NT2/D1 (cell line): ENCODE measurements at places on chromosomes 1 and 21.

DNA sequence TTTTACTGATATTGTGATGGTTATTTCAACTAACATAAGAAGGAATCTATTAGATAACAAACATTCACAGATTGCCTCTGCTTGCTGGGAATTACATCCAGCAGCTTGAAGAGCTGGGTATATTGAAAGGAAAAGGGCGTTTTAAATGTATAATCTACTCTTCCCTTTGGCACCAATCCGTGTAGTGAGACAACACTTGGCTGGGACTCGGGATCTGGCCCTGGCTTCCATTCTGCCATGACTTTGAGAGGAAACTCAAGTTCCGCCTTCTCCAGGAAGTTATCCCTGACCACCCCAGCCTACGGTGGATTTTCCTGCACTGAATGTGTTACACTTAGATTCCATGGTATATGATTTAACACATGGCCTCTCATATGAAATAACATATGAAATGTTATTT, 86.9 kb upstream of the UBE2U start:
- no peak for DNase-seq

GRCh38 chr1:17561561-17561985, 22.1 kb downstream of the ARHGEF10L start:
- no peak for DNase-seq

- DNase-seq: no peak
Measured at GRCh38 chr1:1225238-1225845, 6.5 kb downstream of the SDF4 start.

DNA sequence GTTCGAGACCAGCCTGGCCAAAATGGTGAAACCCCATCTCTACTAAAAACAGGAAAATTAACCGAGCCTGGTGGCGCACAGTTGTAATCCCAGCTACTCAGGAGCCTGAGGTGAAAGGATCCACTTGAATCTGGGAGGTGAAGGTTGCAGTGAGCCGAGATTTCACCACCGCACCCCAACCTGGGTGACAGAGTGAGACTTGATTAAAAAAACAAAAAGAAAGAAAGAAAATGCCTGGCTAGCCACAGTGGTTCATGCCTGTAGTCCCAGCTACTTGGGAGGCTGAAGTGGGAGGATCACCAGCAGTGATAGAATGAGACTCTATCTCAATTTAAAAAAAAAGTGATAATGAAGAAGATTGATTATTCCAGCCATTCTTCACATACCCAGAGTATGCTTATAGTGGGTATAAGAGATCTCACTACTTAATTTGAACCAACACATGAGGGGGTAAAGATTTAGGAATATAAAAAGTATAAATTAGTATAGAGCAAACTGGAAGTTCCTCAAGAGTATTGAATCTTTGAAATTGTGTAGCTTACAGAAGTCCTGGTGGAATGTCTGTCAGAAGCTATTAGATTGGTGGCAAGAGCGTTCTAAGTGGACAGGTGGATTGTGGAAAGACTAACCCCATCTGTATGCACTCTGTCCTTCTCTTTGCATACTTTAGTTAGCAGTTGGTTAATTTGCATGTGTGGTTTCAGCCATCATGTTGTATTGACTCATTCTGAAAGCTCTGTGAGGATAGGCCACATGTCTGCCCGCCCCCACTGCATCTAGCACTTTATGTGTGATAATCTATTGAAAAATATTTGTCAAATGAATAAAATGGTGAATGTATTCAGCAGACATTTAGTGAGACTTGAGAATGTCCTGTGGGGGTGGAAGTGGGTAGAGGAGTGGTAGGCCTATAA, 25.0 kb downstream of the RLF start:
- no peak for DNase-seq

GRCh38 chr1:234581063-234581714, 28.8 kb downstream of the IRF2BP2 start:
- no peak for DNase-seq

DNA sequence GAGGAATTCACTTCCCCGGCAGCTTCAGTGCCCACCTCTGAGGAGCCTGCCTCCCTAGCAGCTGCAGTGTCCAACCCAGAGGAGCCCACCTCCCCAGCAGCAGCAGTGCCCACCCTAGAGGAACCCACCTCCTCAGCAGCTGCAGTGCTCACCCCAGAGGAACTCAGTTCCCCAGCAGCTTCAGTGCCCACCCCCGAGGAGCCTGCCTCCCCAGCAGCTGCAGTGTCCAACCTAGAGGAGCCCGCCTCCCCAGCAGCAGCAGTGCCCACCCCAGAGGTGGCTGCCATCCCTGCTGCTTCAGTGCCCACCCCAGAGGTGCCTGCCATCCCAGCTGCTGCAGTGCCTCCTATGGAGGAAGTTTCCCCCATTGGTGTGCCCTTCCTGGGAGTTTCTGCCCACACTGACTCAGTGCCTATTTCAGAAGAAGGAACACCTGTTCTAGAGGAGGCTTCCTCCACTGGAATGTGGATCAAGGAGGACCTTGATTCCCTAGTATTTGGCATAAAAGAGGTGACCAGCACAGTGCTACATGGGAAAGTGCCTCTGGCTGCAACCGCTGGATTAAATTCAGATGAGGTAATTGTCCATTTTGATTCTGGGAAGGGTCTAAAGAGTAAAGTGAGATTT, 77.4 kb upstream of the BMP8A start:
- DNase-seq: no peak

DNA sequence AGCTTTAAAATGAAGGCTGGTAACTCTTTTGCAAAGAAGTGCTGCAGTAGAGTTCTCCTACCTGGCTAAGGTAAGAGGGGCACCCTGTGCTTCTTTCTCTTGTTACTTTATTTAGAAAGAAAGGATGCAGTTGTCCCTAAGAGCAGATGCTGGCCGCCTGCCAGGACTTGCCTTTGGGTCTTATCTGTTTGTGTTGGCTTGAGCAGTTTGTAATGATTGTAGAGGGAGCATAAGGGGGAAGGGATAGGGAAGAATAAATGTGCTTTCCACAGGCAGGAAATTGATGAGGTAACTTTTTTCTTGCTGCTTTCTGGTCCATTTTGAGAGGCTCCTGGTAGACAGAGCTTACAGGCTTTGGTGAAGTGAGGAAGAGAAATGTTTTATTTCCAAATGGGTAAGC, 229.6 kb downstream of the HHAT start:
- DNase-seq: no peak

DNA sequence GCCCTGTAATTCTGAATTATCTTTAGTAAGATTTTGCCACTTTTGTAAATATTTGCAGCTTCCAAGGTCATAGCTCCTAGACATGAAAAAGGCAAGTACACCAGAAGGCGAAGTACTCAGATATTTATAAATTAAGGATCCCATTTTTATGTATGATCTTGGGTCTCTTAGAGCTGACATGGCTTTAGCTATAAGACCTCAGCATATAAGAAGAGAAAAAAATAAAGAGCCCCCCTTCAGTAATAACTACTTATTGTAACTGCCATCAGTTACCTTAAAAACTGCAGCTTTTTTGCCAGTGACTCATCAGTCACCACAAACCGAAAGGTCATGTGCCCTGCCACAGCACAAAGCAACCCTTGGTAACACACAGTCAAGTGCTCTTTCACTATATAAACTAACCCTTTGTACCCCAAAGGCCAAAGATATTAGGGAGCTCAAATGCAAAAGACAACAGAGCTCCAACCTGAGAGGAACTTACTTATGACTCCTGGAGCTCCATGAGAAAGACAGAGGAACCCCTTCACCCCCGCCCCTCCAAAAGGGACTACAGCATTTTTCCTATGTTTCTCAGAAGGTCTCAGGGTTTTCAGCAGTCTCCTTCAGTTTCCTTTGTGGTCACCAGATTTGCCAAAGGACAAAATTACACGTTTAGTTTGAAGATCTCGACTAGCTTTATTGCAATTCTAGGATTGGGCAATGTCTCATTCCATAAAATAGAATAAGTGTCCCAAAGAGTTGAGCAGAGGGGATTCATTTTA, 219.8 kb upstream of the DUSP10 start:
- no peak for DNase-seq

DNA sequence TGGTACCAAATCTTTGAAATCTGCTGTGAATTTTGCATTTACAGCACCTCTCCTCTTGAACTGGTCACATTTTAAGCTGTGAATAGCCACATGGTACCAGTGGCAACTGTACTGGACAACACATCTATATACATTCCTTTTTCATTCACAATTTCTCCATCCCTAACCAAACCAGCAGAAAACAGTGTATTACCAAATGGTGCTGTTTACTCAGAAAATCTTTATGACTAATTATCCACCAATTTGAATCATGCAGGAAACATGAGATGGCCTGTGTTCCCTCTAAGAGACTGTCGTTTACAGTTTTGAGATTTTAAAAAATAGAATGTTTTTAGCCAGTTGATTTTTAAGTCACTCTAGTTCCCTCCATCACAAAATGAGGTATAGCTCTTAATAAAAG, 17.6 kb upstream of the CCT8 start:
- DNase-seq: no peak

DNA sequence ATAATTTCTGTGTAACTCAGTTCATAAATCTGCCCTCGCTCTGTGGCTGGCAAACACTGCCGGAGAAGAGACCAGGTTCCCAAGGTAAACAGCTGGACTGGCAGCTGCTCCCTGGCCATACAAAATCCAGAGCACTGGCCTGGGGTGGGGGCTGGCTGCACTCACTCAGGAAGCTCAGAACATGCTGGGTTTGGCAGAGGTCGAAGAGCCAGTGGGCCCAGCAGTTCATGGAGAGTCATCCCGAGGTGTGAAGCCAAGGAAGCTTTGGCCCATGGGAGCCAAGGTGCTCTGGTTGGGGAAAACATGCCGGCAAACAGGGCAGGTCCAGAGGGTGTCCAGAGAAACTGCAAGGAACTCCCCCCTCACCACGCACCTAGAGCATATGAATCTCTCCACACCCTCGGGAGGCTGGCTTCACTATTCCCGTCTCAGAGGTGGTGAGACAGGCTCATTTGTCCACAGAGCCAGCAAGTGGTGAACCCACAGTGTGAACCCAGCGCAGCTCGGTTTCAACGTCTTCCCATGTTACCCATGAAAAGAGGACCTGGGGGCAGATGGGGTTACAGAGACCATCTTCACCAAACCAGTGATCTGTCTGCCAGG, 102.4 kb downstream of the DMRTB1 start:
- DNase-seq: no peak

- DNase-seq: no peak
Measured at GRCh38 chr21:38958940-38959691, 153.4 kb downstream of the ETS2 start.

- no peak for DNase-seq
Measured at GRCh38 chr1:36157973-36158826, 2.2 kb downstream of the MAP7D1 start.

GRCh38 chr1:201184307-201185122, 6.1 kb upstream of the IGFN1 start:
- DNase-seq: peak; percentile 35

DNA sequence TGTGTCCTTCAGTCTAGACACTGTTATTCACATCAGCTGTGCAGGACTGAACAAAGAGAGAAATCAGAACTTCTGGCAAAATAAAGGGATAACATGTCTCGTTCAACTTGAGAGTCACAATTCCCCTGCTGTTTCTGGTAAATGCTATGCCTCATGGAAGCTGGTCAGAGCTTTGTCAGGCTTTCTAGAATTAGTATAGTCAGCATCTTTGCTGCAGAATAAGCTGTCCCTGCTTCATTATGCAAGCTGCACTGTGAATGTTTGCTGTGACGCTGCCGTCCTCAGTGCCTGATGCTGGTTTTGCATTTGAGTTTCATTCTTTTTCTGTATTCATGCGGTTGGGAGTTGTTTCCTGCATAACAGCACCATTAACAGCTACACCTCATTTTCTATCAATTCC, 96.4 kb upstream of the KCNJ6 start:
- no peak for DNase-seq

- DNase-seq: no peak
Measured at GRCh38 chr1:45684402-45684801, 1.9 kb downstream of the GPBP1L1 start.

- no peak for DNase-seq
Measured at GRCh38 chr1:229563701-229564100, 5.2 kb upstream of the ABCB10 start.

- DNase-seq: no peak
Measured at GRCh38 chr1:36882536-36883285, 151.6 kb downstream of the GRIK3 start.

DNA sequence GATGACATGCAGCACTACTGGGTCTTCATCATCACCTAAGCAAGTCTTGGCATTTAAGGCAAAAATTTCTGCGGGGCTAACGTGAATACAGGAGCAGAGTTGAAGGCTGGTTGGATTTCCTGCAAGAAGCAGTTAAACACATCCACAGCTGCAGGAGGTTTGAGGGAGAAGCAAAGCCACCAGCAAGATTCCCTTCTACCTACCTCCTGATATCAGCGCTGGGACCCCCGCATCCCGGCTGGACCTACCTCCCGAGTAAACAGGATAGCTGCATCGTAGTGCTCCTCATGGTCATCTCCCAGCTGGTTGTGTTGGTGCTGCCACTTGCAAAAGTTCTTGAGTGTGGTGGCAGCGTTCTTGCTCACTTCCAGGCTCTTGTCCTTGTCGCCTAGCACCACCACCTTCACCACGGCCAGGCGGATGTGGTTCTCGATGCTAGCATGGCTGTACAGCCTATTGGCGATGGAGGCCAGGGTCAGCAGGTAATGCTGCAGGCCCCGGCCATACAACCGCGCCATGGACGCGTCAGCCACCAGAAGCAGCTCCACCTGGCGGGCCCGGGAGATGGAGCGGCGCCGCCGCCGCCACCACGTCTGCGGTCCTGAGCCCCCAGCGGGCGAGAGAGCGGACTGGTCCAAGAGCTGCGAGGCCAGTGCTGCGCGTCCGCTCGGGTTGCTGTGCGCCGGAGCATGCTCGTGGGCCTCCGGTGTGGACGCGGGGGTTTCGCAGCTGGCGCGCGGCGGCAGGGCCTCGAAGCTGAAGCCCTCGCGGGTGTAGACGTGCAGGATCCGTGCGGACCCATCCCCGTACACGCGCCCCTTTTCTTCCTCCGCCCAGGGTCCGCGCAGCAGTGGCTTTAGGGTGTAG, 1.6 kb downstream of the ADAMTS5 start:
- DNase-seq: no peak

GRCh38 chr1:236235116-236235515, 46.6 kb downstream of the ERO1B start:
- DNase-seq: no peak

GRCh38 chr1:2894381-2895041, 93.0 kb upstream of the TTC34 start:
- no peak for DNase-seq

- no peak for DNase-seq
Measured at GRCh38 chr1:40842207-40842606, 20.0 kb downstream of the CITED4 start.

- no peak for DNase-seq
Measured at GRCh38 chr21:36830100-36830499, 131.2 kb downstream of the SIM2 start.

- DNase-seq: no peak
Measured at GRCh38 chr21:46100426-46100825, 2.5 kb downstream of the COL6A2 start.

GRCh38 chr1:168775366-168775765, 46.4 kb upstream of the DPT start:
- no peak for DNase-seq

- DNase-seq: no peak
Measured at GRCh38 chr1:162397943-162398560, 13.9 kb downstream of the SH2D1B start.

DNA sequence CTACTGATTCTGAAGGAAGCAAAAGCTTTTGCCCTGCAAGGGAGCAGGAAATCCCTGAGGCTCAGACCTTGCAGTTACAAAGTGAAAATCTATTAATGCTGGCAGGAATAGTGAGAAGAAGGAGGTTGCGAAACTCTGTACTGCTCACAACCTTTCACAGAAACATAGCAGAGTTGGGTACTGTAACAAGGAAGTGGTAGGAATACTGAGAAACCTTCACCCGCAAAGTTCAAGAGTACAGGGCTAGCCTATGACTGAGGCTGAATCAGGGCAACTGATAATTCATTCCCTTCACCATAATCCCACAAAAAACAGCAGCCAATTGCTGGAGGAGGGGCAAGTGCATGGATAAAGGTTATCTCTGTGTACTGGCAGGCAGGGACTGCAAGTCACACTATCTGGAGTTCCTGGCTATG, 23.9 kb upstream of the KCTD3 start:
- no peak for DNase-seq
